Endothelial cell (in vitro differentiated cells): ENCODE measurements at places on chromosomes 3 and 15.

DNA sequence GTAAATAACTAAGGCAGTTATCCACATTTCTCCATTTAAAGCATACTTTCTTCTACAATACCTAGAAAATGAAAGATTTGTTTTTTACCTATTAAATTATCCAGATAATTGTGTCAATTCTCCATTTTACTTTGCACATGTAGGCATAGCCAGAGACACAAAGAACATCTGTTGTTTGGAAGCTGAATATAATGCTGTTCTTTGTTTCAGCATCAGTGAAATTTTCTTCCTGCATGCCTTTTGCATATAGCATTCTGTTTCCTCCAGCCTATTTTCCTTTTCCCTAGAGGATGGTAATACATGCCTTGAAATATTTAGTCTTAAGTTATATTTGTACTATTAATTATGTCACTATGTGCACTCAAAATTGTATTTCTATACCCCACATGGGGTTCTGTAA is 233.7 kb downstream of the CNTN6 start:
- DNase-seq, result no peak
- H3K27ac ChIP-seq, result no peak overlapping the region
- no peaks in the 10 kb centered on the region for H3K36me3 ChIP-seq
- H3K4me1 ChIP-seq, result no peaks in the 10 kb centered on the region

DNA sequence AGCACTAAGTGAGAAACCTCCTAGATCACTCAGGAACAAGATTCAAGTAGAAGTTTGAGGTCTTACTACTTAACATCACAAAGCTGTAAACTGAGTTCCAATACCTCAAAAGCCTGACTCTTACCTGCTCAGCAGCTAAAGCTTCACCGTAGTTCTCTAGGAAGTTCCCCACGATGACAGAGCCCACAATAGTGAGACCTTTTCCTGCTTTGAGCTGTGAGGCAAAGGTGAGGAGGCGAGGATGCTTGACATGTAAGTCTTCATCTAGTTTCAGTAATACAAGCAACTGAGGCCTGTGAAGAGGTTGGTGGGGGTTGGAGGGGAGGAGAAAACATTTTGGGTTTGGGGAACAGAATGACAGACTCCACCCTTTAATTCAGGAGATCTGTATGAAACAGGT is 15.7 kb downstream of the EMC4 start:
- no peak overlapping the region for H3K4me3 ChIP-seq
- DNase-seq, result no peak
- H3K4me1 ChIP-seq, result peaks cover 4% of the 10 kb centered on the region
- H3K27ac ChIP-seq, result no peak overlapping the region
- peaks cover 10% of the 10 kb centered on the region for H3K36me3 ChIP-seq
- peaks cover 4% of the 10 kb centered on the region for H3K27me3 ChIP-seq

DNA sequence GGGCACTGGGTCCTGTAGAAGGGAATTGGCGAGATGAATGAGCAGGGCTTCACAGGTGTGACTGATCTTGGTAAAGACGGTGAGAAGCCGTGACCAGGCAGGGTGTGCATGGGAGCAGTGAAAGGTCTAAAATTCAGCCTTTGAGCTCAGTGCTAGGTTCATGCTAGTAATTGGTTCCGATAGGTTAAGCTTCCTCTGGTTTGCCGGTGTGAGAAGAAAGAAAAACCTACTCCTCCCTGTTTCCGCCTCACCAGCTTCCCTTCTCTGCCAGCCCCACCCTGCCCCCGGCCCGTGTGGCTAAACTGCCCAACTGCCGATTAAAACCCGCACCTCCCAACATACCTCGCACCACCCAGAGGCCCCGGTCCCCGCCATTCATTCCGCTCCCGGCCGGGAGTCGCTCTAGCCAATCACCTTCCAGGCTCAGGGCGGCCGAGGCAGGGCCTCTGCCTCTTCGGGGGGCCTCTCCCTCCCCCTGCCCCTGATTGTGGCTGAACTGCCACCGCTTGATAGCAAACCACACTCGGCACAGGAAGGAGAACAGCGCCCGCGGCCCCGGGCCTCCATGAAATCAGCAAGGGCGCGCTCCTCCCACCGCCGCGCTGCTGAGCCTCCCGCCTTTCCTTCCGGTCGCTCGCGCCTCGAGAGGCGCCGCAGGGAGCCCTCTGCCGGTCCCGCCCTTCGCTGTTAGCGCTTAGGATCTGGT is 7.3 kb upstream of the NRROS start:
- peaks cover 10% of the 10 kb centered on the region for H3K27me3 ChIP-seq
- H3K4me1 ChIP-seq, result peaks cover 29% of the 10 kb centered on the region
- H3K36me3 ChIP-seq, result peaks cover 4% of the 10 kb centered on the region
- H3K4me3 ChIP-seq, result peak overlapping the region; percentile 86
- DNase-seq, result peak; percentile 90
- H3K27ac ChIP-seq, result peak overlapping the region; percentile 95

GRCh38 chr3:11096266-11097139 is 57.8 kb upstream of the HRH1 start:
- no peak overlapping the region for H3K4me3 ChIP-seq
- H3K36me3 ChIP-seq, result no peaks in the 10 kb centered on the region
- DNase-seq, result peak; percentile 28
- H3K4me1 ChIP-seq, result no peaks in the 10 kb centered on the region

DNA sequence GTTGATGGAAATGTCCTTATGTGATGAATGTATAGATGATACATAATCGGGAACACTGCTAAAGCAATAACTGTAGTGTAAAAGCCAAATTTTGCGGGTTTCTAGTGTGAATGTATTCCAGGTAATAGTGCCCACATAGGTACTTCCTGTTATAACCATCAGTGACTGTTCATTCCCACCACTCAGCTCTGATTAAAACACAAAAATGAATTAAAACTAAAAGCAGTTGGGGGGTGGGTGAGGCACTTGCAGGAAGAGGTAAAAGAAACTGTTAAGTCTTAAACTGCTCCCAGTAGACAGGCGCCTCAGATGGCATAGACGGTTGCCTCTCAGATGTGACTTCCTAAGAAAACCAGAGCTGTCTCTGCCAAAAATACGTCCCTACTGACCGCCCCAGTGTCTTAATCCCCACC is 893 bp upstream of the MTHFS start:
- no peaks in the 10 kb centered on the region for H3K36me3 ChIP-seq
- H3K4me3 ChIP-seq, result peak overlapping the region; percentile 88
- peaks cover 6% of the 10 kb centered on the region for H3K27me3 ChIP-seq
- H3K4me1 ChIP-seq, result peaks cover 31% of the 10 kb centered on the region

- H3K27ac ChIP-seq, result peak overlapping the region; percentile 89
- peaks cover 4% of the 10 kb centered on the region for H3K36me3 ChIP-seq
- peaks cover 63% of the 10 kb centered on the region for H3K4me1 ChIP-seq
- DNase-seq, result no peak
Observed at GRCh38 chr3:112391648-112392047, 58.7 kb downstream of the CD200 start.

DNA sequence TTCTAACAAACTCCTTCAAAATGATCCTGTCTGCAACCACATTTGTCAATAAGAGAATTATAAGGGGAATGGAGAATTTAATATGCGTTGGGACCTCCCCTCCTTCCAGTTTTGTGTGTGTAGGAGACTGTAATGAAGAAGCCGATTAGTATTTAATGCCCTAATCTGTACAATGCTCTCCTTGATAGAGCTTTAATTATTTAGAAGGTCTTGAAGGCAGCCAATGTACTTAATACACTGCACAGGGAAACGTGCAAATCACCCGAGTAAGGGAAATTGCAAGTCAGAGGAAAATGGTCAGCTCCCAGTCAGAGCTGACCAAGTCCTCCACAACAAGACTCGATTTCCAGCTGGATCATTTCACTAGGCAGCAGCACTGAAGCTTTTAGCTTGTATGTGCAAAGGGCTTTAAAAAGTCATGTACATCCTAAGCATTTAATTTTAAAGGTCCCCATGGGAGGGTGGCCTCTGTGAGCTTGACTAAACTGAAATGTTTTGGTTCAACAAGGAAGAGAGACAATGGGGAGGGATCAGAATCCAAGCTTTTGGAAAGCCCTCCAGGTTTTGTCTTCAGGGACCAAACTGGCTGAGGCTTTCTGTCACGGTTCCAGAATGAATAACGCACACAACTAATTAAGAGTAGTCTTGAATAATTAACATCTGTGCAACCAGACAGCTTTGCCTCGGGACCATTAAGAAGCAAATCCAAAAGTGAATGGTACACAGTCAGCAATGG is 159.8 kb upstream of the MITF start:
- no peaks in the 10 kb centered on the region for H3K36me3 ChIP-seq
- H3K4me1 ChIP-seq, result peaks cover 2% of the 10 kb centered on the region
- no peak for DNase-seq
- H3K27me3 ChIP-seq, result no peaks in the 10 kb centered on the region
- H3K27ac ChIP-seq, result no peak overlapping the region

DNA sequence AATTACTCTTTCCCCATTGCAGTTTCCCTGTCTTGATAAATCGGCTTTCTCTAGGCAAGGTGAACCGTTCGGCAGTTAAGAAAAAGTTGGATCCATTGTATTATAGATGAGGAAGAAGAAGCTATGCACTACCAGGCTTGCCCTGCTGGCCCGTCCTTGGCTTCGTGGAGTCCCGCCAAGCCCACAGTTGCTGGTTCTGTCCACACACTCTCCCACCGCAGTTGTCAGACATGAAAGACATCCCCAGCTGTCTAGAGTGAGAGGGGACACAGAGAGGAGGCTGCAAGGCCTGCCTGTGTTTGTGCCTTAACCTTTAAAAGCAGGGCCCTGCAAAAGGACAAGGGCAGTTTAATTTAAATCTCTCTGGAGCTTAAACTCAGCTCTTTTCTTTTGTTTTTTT is 47.2 kb upstream of the PLCL2 start:
- H3K4me3 ChIP-seq, result no peak overlapping the region
- H3K27ac ChIP-seq, result no peak overlapping the region
- H3K4me1 ChIP-seq, result peaks cover 2% of the 10 kb centered on the region
- no peaks in the 10 kb centered on the region for H3K36me3 ChIP-seq
- peaks cover 5% of the 10 kb centered on the region for H3K27me3 ChIP-seq

- H3K4me1 ChIP-seq, result peaks cover 15% of the 10 kb centered on the region
- peaks cover 5% of the 10 kb centered on the region for H3K36me3 ChIP-seq
- peaks cover 6% of the 10 kb centered on the region for H3K27me3 ChIP-seq
Observed at GRCh38 chr15:78671626-78672211, 30.7 kb upstream of the CHRNB4 start.

DNA sequence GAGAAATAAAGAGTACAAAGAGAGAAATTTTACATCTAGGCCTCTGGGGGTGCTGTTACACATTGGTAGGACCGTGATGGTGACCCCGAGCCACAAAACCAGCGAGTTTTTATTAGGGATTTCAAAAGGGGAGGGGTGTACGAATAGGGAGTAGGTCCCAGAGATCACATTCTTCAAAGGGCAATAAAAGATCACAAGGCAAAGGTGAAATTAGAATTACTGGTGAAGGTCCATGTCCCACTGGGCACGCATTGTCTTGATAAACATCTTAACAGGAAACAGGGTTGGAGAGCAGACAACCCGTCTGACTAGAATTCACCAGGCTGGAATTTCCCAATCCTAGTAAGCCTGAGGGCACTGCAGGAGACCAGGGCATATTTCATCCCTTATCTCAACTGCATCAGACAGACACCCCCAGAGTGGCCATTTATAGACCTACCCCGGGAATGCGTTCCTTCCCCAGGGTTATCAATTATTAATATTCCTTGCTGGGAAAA is 4.3 kb downstream of the IRAK2 start:
- H3K4me1 ChIP-seq, result no peaks in the 10 kb centered on the region
- peaks cover 5% of the 10 kb centered on the region for H3K36me3 ChIP-seq
- DNase-seq, result no peak
- H3K27ac ChIP-seq, result no peak overlapping the region
- peak overlapping the region; percentile 22 for H3K4me3 ChIP-seq

- H3K36me3 ChIP-seq, result no peaks in the 10 kb centered on the region
- H3K4me1 ChIP-seq, result no peaks in the 10 kb centered on the region
- peaks cover 1% of the 10 kb centered on the region for H3K27me3 ChIP-seq
- DNase-seq, result no peak
Observed at GRCh38 chr15:27692438-27692837, 406.7 kb downstream of the OCA2 start.

DNA sequence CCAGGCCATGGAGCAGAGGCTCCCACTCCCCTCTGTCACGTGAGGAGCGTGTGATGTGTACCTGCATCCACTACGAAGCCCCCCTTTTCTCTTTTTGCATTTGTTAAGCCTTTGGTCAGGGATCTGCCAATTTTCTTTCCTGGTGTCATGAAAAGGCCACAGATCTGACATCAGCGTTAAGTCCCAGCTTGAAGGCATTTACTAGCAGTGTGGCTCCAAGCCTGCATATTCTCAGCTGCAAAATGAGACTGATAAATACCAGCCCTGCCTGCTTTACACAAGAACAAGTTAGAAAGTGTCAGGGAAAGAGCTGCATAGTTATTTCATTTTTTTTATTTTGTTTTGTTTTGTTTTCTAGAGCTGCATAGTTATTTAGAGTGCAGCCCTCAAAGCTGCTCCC is 2.3 kb upstream of the ANKRD63 start:
- no peak for DNase-seq
- H3K36me3 ChIP-seq, result peaks cover 7% of the 10 kb centered on the region
- H3K27me3 ChIP-seq, result peaks cover 31% of the 10 kb centered on the region
- no peak overlapping the region for H3K27ac ChIP-seq
- H3K4me3 ChIP-seq, result no peak overlapping the region

DNA sequence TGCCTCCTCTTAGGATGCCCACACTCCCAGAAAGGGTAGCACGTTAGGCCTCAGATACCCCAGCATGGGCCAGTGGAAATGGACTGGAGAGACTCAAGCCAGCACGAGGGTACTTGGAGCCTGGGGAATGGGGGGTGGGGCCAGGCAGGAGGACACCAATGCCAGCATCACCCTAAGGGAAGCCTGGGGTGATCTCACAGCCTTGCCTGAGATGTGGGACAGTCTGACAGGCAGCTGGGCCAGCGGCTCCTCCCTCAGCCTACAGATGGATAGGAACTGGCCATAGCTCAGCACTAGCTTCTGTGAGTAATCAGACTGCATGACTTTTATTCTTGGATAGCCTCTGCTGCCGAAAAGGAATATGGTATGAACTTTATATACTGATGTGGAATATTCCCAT is 59.6 kb upstream of the MRPS22 start:
- H3K27me3 ChIP-seq, result peaks cover 9% of the 10 kb centered on the region
- no peaks in the 10 kb centered on the region for H3K4me1 ChIP-seq
- no peaks in the 10 kb centered on the region for H3K36me3 ChIP-seq
- H3K27ac ChIP-seq, result no peak overlapping the region
- no peak overlapping the region for H3K4me3 ChIP-seq

DNA sequence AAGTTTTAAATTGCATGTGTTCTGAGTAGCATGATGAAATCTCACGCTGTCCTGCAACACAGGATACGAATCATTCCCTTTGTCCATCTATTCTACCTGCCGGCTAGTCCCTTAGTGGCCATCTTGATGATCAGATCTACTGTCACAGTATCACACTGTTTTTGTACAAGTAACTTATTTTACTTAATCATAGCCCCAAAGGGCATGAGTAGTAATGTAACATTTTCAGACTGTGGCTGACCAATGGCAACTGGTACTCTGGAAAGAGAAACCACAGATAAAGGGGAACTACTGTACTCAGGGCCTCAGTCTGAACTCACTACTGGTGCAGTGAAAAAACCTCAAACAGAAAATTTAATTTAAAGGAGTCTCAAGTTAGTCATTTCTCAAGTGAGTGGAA is 127.3 kb upstream of the MRPL3 start:
- H3K4me3 ChIP-seq, result no peak overlapping the region
- H3K4me1 ChIP-seq, result no peaks in the 10 kb centered on the region
- no peak for DNase-seq
- H3K36me3 ChIP-seq, result no peaks in the 10 kb centered on the region
- no peak overlapping the region for H3K27ac ChIP-seq
